Osteoblast (primary cell): ENCODE measurements at places on chromosomes 3 and 15. TPM values are rescaled to one million over a fixed set of nuclear protein-coding genes. Genes with fewer than 3 reads are reported as not detected.

DNA sequence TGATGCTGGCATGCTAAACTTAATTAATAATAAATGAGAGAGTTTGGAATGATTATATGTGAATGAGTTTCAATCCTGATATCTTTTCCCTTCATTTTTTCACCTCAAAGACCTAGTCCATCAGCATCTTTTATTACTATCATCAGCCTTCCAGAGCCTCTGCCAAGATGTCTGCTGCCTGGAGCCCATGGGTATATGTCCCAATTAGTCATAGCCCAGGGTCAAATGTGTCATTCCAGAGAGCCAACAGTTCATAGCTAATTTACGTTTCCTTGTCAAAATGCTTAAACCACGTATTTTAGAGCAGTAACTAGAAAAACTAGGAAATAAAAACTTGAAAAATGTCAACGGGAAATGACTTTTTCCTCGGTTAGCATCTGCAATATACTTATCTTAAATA lies 457.9 kb downstream of the SI start:
- no peak for DNase-seq
- H3K27me3 ChIP-seq, result no peaks in the 10 kb centered on the region
- no peaks in the 10 kb centered on the region for H3K4me1 ChIP-seq
- no peaks in the 10 kb centered on the region for H3K36me3 ChIP-seq
- no peak overlapping the region for H3K4me3 ChIP-seq
- H3K27ac ChIP-seq, result no peak overlapping the region

GRCh38 chr15:48868536-48868935 lies 9.4 kb upstream of the EID1 start:
- H3K36me3 ChIP-seq, result no peaks in the 10 kb centered on the region
- DNase-seq, result no peak
- no peak overlapping the region for H3K4me3 ChIP-seq
- H3K27ac ChIP-seq, result no peak overlapping the region

Gene CYP8B1
- total RNA-seq, result not detected in 2 replicates

Gene SLC9C1
- total RNA-seq, result not detected in 2 replicates

DNA sequence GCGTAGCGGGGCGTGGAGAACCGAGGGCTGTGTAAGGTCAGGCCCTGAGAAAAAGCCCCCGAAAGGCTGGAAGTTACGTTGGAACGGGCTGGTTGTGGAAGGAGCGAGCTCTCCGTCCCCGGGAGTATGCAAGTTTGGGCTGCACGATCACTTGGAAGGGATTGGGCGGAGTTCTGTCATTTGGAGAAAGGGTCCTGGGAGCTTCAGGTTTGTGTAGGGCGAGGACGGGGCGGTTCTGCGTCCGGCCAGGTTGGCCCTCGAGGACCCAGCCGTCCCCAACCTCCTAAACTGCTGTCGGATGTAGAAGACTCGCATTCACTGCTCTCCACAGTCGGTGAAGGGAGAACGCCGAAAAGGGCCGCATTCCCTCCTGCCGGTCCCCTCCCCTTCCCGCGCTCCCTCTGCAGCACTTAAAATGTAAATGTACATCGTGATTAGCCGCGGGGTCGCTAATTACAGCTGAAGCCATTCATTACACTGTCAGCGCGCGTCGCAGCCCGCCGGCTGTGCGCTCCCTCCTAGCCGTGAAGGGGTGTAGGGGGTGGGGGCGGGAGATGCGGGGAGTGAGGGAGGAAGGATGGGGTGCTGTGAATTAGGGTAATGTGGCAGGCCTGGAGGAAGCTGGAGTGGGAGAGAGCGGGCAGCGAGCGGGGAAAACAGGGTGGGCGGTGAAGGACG lies 2.5 kb upstream of the RPP25 start:
- H3K36me3 ChIP-seq, result no peaks in the 10 kb centered on the region
- H3K4me1 ChIP-seq, result peaks cover 23% of the 10 kb centered on the region
- H3K27me3 ChIP-seq, result peaks cover 59% of the 10 kb centered on the region

DNA sequence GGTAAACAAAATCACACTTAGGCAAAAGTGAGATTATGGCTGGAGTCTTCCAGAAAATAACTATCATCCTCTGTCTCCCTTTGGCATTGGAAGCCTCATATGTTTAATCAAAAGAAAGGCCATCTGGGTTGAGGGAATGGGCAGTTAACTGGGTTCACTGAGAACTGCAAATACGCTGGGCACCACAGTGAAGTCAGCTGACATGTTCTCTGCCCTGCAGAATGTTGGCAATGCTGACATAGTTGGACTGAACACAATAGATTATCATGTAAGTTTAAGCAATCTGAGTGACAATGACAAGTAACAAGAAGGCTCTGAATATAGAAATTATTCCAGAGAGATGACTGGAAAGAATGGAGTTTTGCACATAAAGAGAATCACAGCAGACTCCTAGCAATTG lies 43.8 kb upstream of the SLC25A26 start:
- H3K27ac ChIP-seq, result no peak overlapping the region
- no peaks in the 10 kb centered on the region for H3K36me3 ChIP-seq
- DNase-seq, result no peak
- peaks cover 5% of the 10 kb centered on the region for H3K27me3 ChIP-seq

- H3K36me3 ChIP-seq, result no peaks in the 10 kb centered on the region
- H3K4me3 ChIP-seq, result no peak overlapping the region
- no peak overlapping the region for H3K27ac ChIP-seq
- no peaks in the 10 kb centered on the region for H3K4me1 ChIP-seq
Observed at GRCh38 chr3:46325645-46326300, 28.1 kb upstream of the CCR2 start.

- no peak overlapping the region for H3K4me3 ChIP-seq
- no peaks in the 10 kb centered on the region for H3K27me3 ChIP-seq
- H3K27ac ChIP-seq, result no peak overlapping the region
Observed at GRCh38 chr3:101143012-101143411, 149.8 kb upstream of the ABI3BP start.

DNA sequence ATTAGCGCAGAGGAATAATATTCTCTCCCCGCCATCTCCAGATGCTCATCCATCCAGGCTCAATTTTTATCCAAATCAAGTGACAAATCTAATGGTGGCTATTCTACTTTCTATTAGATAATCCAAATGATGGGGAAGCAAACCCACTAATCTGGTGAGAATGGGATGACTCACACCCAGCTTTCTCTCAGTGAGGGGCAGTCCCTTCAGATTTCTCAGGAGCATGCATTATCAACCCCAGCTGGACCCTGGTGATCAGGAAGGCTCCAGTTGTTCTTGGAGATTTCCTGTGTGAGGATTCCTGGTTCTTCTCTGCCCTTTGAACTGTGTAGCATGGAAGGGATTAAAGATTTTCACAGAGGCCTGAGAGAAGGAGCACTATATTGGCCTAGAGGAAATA lies 358.0 kb downstream of the WDR72 start:
- no peaks in the 10 kb centered on the region for H3K27me3 ChIP-seq
- no peak for DNase-seq
- no peaks in the 10 kb centered on the region for H3K36me3 ChIP-seq

GRCh38 chr3:196563721-196564225 lies 4.6 kb downstream of the WDR53 start:
- DNase-seq, result no peak
- no peaks in the 10 kb centered on the region for H3K27me3 ChIP-seq
- no peak overlapping the region for H3K4me3 ChIP-seq
- H3K36me3 ChIP-seq, result peaks cover 12% of the 10 kb centered on the region
- no peak overlapping the region for H3K27ac ChIP-seq

- no peaks in the 10 kb centered on the region for H3K36me3 ChIP-seq
- peaks cover 11% of the 10 kb centered on the region for H3K27me3 ChIP-seq
- H3K4me3 ChIP-seq, result no peak overlapping the region
- peaks cover 2% of the 10 kb centered on the region for H3K4me1 ChIP-seq
- no peak for DNase-seq
- H3K27ac ChIP-seq, result no peak overlapping the region
Observed at GRCh38 chr3:133457465-133458067, 57.7 kb downstream of the BFSP2 start.
